ENCODE measurements at places on chromosomes 3 and 15.

DNA sequence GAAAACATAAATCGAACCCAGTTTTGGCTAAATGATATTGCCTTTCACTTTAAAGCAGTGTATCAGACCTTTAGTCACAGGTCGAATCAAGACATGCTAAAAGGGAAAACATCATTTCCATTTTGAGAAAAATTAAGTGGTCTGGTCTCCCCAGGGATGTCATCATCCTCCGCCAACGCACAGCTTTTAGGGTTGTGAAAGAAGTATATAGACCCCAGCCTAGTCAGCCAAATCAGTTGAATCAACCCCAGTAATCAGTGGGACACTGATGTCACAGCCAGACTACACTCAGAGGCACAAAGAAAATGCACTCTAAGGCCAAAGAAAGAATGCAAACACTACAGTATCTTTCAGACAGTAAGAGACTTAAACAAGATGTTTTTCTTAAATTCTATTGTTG, 187.4 kb downstream of the ZIC4 start:
- peak; percentile 32 for DNase-seq

- peak; percentile 28 for DNase-seq
These were observed 5.3 kb upstream of the MYO1E start for GRCh38 chr15:59377924-59378323.

DNA sequence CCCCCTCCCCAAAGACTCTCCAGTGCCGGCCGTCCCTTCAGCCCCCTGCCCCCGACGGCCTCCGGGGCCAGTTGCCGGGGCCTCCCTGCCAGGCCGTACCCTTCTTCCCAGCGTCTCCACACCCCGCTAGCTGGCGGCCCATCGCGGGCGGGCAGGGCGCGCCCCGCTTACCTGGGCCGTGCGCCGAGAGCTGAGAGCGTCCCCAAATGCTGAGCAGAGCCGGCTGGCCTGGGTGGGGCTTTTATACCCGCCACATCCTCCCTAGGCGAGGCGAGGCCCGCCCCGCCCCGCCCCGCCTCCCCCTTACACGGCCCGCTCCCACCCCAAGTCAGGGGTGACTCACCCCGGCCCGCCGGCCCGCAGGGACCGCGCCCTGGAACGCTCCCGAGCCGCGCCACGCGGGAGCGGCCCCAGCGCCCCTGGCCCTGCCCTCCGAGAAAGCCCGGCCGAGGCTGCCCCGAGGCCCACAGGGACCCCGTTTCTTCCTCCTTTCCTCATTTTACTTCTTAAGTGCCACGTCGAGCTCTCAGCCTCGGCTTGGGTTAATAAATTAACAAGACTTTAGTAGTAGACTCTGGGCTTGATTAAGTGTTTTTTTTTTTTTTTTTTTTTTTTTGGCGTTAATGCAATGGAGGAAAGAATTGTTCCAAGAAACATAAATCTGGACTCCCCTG, at the start of gene ANXA2:
Gene ANXA2, minus strand, starts transcription at position 215 of the 674 bp plus-strand sequence. CDS start 11,911 bp downstream, outside the sequence.
- peak; percentile 73 for DNase-seq

GRCh38 chr3:100097919-100098783, 16.1 kb downstream of the FILIP1L start:
- DNase-seq, result no peak

DNA sequence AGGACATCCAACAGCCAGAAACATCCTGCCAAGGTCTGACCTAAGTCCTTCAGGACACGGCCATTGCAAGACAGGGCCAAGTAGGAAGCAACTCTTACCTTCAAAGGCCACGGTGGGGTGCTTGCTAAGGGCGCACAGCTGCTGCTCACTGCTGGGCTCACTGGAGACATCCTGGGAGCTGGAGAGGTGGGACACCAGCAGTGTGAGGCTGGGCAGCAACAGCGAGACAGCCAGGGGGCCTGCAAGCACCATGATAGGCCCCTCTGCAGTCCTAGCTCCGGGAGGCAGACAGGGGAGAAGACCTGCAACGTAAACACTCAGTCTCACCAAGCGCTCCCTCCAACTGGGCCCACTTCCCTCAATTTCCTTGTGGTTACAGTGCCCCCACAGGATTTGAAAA, 79.2 kb downstream of the SEMA5B start:
- DNase-seq, result no peak

DNA sequence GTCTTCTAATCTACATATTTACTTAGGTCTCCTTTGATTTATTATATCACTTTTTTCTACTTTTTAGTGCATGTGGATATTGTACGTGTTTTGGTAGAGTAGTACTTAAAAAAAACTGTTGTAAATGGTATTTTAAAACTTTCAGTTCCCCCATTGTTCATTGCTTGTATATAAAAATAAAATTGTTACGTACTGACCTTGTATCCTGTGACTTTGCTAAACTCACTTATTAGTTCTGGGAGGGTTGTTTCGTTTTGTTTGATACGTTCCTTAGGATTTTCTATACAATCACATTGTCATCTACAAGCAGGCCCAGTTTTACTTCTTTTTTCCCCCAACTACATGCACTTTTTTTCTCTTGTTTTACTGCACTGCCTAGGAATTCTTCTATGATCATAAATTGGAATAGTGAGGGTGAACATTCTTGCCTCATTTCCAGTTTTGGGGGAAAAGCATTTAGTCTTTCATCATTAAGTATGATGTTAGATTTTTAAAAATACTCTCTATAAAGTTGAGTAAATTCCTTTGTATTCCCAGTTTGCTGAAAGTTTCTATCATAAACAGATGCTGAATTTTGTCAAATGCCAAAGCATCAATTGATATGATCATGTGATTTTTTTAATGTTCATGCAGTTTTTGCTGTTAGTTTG, 33.5 kb upstream of the ACKR4 start:
- no peak for DNase-seq

- no peak for DNase-seq
These were observed 1.9 kb downstream of the MORC1 start for GRCh38 chr3:109116031-109116430.

DNA sequence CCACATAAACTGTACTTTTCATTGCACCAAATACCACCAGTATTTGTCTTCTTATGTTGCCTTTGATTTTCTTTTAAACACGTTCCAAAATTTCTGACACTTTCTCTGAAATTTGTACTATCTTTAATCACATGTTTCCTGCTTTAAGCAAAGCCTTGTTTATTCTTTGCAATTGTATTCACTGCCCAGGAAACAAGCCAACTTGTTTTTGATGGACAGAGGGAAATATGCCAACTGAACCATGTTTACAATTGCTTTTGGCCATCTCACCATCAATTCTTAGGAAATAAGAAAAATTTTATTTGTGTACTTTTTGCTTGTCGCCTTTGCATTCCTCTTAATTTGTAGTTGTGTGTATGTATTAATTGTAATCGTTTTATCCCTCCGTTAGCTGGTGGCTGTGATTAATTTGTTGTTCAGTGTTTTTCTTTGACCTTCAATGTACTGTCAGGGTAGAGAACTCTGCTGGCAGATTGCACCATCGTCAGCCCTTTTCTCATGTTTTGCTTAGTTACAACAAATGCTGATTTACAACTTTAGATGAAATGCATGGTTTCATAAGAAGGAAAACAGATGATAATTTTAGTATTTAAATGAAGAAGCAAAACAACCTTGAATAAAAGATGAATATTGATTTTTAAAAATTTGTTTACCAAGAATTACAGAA, 19.4 kb upstream of the FEZF2 start:
- no peak for DNase-seq

GRCh38 chr3:70989174-70989573, 594.4 kb downstream of the FOXP1 start:
- peak; percentile 31 for DNase-seq

- no peak for DNase-seq
These were observed 715.3 kb downstream of the NR2F2 start for GRCh38 chr15:97045666-97046421.

DNA sequence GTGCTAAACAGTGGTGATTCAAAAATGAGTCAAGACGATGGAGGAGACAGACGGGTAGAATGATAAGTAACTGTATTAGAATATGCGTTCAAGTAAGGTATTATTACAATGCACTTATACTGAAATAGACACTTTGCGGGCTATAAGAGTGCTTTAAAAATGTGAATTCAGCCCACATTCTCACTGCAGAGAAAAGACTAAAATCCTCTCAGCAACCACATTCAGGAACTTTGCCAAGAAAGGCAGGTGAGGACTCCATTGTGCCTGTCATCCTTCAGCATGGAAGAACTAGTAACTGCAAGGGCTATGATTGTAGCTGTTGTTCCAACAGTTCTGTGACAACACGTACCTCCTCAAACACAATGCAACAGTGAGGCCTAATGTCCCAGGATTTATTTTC, 272.0 kb downstream of the RORA start:
- no peak for DNase-seq

DNA sequence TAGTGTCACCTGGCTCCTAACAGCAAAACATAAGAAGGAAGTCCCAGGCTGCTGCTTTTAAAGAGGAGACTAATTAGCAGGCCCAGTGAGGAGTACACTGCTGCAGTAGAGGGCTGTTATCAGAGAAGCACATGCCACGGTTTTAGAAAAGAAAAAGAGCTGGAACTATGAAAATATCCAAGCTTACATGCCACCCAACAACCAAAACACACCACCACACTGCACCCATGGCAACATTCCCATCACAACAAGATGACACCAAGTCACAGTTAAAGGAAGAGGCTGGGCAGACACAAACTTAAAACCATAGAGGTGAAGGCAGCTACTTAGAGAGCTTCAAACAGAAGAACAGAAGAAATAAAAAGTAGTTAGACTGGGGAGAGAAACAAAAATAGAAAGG, 37.0 kb downstream of the NPTN start:
- no peak for DNase-seq

DNA sequence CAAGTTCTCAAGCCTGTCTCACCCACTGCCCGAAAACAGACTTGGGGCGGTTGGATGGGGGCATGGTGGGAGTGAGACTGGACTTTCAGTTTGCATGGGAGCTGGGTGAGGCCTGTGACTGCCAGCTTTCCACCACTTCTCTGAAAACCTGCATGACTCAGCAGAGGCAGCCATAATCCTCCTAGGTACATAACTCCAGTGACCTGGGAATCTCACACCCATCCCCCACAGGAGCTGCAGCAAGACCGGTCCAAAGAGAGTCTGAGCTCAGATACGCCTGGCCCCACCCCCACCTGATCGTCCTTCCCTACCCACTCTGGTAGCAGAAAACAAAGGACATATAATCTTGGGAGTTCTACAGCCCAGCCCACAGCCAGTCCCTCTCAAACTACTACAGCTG, 107.2 kb downstream of the NSMCE3 start:
- DNase-seq, result no peak

DNA sequence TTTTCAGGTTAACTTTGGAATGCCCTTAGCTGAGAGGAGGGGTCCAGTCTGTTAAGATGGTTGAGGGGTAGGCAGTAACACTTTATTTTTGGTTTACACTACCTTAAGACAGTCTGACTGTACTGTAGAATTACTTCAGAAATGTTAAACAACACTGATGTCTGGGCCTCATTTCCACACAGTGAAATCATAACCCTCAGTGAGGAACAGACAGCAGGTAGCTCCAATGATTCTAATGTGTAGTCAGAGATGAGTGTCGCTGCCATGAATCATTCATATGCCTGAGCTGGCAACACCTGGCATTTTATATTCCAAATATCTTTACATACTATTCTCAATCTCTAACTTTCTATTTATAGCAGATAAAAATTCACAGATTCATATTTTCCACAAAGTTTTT, 37.3 kb upstream of the POU1F1 start:
- DNase-seq, result no peak

DNA sequence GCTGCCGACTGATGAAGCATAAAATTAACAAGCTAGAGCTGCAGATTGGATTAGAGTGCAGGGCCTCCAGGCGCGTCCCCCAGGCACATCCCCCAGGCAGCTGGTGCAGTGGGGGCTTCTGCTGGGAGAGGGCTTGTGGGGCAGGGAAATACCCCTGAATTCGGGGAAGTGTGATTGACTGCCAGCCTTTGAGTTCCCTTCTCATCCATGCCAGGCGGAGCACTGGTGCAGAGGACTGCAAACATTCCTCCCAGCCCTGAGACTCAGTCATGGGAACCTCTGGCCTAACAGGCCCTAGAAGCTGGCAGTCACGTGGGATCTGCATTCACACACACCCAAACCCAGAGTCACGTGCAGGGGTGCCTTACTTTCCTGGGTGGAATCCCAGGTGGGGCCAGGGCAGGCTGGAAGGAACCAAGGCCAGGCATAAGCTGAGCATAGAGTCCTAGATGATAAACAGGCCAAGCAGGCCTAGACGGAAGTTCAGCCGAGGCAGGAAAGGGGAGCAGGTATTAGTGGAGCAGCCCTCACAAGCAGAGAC, 46.2 kb upstream of the SEC22A start:
- DNase-seq, result no peak

GRCh38 chr3:71862371-71863140, 77.6 kb upstream of the PROK2 start:
- no peak for DNase-seq
